ENCODE measurements at places on chromosomes 12 and 14.

GRCh38 chr12:112362310-112362709 is 19.9 kb downstream of the HECTD4 start:
- no peak for DNase-seq

- DNase-seq, result no peak
Observed at GRCh38 chr14:71491931-71492330, 440.3 kb upstream of the RGS6 start.

DNA sequence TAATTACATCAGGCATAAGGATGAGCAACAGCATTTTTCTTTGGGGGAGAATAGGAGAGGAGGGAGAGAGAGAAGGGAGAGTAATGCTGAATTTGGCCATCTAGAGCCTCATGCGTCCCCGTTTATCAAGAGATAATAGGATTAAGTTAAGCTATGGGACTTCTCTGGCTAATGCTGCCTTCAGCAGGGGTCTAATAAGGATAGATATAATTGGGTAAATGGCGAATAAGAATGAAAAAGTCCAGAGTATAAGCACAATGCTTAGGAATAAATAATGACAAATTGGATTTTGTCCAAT is 470.0 kb downstream of the EGLN3 start:
- no peak for DNase-seq

- no peak for DNase-seq
Observed at GRCh38 chr12:46677749-46678148, 148.0 kb downstream of the SLC38A4 start.
